ENCODE measurements at places on chromosomes 7 and 10.

DNA sequence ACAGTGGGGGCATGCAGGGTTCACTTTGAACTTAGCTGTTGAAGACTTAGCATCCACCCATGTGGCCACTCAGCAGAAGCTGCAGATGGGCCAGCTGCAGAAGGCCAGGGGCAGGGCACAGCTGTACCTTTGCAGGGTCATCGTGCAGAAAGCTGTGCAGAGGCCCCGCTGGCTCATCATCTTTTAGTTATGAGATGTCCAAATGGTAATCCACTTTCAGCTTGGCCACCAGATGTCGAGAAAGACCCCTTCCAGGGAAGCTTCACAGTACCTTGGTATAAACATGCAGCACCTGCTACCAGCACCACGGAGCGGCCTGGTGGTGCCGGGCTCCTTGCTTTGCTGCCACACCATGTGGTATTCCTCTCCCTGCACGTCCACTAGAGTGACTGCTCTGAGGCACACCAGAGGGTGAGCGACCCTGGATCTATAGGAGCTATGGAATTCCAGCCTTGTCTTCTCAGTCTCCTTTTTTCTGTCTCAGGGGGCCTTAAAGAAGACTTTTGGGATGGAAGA lies 74.2 kb upstream of the LAMB4 start:
- DNase-seq = no peak

DNA sequence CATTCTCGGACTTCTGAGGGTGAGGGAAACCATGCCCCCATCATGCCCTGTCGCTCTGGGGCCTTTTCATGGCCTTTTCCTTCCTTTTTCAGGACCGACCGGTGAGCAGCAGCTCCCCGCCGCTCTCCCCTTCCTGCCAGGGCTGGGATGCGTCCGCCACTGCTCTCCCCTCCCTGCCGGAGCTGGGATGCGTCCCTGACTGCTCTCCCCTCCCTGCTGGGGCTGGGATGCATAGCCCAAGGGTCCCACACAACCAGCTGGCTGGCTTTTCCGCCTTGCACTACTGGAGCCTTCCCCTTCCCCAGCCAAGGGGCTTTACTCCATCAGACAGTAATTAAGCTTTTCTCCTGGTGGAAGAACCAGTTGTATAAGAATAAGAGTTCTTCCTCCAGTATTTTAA lies 129.7 kb upstream of the COBL start:
- no peak for DNase-seq

DNA sequence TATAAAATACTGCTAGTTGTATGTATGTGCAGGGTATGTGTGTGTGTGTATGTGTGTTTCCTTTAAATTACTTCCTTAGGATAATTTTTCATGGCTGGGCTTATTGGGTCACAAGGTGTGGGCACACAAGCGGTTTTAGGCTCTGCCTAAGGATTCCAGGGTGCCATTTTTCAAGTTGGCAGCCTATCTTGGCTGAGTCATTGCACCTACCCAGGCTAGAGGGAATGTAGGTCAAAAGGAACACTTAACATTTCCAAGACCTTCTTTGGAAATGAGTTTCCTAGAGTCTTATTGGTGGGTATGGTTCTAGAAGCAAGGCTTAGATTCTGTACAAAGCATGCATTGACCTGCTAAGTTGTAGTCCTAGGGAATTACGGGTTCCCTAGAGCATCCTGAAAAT lies 642.1 kb downstream of the LRMDA start:
- no peak for DNase-seq

DNA sequence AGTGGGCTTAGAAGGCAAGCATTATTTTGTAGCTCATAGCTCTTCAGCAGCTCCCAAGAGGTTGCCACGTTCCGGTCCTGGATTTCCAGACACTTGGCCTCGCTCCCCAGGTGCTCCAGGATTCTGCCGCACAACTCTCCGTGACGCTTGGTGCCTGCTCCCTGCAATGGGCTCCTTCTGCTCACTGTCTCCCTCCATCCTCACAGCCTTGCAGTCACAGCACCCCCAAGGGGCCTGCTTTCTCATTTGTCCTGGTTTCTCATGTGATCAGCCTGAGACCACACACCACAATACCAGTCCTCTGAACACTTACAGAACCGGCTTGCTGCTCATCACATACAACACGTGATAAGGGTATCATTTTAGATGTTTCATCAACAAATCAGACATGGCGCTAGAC lies 9.8 kb downstream of the IGFBP3 start:
- no peak for DNase-seq

DNA sequence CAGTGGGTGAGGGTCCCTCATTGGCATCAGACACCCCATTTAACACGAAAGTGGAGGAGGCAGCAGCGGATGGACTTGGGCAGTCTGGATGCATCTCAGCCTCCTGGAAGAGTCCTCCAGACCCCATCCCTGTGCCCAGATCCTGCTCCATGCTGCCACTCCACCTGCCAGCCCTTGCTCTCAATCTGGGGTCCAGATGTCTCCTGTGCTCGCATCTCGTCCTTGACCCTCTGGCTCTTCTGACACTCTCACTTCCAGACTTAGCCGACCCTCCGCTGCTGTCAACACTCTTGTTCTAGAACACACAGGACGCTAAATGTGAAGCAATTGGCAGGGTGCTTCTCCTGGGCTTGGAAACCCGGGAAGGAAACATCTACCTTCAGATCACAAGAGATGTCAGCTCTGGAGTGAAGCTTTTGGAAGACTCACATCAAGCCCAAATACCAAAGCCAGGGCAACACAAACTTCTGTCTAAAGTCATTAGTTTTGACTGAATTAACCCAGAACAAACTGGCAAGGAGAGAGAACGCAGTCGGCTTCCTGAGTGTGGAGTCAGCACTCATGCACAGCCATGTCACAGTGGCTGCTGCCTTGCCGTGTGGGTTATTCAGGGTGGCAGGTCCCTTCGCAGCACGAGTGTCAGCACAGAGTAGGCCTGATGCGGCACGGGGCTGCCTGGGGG lies 379.1 kb downstream of the TCERG1L start:
- no peak for DNase-seq

DNA sequence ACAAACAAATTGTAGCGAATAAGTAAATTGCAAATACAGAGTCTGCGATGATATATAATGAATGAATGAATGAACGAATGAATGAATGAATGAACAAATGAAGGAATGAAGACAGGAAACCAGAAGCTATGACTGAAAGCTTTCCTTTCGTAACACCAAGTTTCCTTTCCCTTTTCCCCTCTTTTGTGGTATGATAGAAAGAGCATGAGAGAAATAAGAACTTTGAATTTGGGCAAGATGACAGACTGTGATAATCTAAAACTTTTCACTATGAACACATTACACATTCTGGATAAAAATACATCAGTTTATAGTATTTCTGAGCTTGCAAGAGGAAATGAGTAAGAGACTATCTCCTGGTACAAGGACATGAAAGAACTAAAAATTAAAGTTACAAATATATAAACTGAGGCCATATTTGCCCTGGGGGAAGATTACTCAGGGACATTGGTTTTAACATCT lies 8.4 kb upstream of the UCN3 start:
- no peak for DNase-seq

DNA sequence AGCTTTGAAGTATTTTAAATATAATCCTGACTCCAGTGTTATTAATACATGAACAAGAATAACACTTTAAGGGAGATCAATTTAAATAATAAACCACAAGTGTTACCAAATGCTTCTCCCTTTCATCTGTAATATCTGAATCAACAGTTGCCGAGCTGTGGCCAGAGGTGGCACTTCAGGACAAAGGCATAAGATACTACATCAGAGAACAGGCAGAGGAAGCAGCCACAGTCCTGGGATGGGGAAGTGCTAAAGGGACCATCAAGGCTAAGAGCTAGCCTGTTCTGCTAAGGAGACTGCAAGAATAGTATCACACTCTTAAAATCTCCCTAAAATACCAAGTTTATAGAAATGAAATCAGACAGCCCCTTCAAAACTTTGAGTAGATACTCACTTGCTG lies 378.2 kb upstream of the PRKCQ start:
- DNase-seq = no peak

- peak; percentile 15 for DNase-seq
Observed at GRCh38 chr10:113126229-113127201, 176.5 kb downstream of the TCF7L2 start.

DNA sequence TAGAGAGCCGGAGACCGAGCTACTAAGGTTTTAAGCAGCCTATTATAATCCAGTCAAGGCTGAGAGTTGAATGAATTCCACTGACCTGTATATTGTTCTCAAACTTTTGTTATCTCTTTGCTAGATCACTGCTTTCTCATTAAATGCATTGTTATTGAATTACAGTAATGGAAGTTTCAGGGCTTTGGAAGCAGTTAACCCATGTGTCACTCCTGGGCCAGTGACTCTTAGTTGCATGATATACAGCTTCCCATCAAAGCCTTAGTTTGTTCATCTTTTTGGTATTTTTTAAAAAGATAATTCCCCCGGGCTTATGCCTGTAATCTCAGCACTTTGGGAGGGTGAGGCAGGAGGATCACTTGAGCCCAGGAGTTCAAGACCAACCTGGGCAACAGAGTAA lies 55.4 kb upstream of the KIAA1217 start:
- DNase-seq = no peak

- DNase-seq = no peak
Observed at GRCh38 chr10:57983281-57983791, 284.4 kb downstream of the IPMK start.

DNA sequence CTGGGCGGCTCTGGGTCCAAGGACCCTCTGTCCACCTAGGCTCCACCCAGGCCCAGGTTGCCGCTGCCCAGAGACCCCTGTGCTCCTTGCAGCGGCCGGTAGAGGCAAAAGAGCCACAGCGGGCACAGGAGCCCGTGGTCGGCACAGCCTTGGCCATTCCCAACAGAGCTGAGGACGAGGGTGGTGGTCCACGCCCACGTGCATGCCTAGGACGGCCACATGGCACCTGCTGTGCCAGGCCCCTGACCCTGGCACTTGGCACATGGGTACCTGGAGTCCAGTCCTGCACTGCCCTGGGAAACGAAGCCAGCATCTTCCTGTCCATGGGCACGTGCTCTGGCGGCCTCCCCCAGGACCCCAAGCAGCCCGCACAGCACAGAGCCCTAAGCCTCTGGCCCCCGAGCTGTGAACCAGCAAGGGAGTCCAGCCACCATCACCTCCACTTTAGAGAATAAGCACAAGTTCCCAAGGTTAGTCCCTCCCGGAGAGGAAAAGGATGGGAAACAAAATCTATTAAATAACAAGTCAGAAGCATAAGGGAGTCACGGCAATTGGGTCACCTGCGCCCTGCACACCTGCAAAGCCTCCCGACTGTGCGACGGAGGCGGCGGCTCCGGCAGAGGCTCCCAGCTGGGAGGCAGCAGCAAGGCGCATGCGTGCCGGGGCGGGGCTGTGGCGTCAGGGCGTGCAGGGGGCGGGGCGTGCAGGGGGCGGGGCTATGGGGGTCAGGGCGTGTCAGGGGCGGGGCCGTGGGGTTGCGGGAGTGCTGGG lies 59.1 kb downstream of the STK32C start:
- no peak for DNase-seq

DNA sequence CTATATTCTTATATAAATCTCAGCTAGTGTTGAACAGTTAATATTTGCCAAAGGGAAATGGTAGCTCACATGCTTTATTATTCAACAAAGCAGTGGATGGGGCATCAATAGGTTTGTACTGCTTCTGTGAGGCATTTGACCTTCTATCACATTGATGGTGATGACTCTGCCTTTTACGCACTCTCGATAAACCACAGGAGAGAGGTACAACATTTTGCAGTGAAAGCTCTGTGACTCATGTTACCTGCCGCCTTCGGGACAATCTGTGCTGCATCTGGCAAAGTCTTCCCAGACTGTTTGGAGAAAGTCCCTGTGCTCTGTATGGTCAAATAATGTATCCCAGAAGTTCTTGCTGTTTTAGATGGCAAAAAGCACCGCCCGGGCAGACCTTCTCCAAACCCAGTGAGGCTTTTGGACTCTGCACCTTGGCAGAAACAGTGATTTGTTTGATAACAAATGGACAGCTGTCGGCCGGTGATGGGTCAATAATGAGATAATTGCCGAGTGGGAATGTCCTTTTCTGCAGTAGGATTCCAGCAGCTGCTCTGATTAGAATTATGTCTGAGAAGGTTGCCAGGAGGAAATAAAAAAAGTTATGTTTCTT lies 61.0 kb downstream of the PLPP4 start:
- no peak for DNase-seq

DNA sequence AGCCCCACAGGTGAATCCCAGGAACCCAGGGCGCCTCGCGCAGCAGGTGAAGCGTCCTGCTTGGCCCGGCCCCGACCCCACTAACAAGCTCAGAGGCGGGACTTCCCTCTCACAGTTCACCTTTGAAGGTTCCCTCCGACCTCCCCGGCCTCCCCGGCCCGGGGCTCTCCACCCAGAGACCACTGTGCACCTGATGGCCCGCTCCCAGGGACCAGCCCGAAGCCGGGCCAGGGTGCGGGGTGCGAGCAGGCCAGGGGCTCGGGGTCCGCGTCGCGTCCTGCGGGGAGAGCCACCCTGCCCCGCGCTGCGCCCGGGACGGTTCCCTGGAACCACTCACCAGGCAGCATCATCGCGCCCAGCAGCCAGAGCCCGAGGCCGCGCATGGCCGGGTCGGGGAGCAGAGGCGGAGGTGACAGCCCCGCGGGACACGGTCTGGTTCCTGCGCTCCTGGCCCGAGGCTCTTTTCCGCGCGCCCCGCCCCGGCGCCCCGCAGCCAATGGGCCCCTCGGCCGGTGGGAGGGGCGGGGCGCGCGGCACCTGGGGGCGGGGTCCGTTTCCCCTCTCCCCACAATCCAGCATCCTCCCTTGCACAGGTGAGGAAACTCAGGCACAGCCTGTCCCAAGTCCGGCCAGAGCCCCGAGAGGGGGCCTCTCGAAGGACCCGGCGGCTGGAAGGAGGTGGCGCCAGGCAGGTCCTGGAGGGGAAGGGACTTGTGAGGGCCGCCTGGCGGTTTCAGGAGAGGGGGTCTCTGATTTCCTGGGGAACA lies at the start of gene ADAM8:
Gene ADAM8, minus strand, starts transcription at position 434 of the 767 bp plus-strand sequence. Its CDS starts 51 bp downstream, at position 383.
- no peak for DNase-seq

GRCh38 chr10:62926407-62926806 lies 110.2 kb upstream of the EGR2 start:
- DNase-seq = peak; percentile 41

DNA sequence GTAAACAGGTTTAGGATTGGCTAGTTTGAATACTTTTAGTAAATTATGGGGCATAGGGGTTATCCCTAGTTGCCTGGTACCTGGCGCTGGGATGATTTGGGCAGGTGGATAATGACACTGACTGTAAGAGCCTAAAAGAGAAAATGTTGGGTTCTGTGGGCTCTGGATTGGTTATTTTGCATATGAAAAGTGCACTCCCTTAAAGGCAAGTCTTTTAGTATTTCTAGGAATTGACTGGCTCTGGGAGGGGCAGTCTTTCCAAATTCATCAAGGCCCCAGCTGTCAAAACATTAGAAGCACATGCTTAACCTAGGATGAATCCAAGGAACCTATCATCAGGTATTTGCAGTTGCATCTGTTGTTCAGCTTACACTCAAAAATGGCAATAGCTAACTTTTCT lies 454.6 kb upstream of the SORCS1 start:
- DNase-seq = no peak

DNA sequence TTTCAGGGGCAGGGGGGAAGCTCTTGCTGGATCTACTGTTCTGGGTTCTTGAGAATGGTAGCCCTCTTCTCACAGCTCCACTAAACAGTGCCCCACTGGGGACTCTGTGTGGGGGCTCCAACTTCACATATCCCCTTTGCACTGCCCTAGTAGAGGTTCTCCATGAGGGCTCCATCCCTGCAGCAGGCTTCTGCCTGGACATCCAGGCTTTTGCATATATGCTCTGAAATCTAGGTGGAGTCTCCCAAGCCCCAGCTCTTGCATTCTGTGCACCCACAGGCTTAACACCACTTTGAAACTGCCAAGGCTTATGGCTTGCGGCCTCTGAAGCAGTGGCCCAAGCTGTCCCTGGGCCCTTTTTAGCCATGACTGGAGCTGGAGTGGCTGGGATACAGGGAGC lies 150.7 kb downstream of the LRMDA start:
- no peak for DNase-seq

GRCh38 chr10:25641595-25641994 lies 292.4 kb upstream of the MYO3A start:
- no peak for DNase-seq

Data from HepG2 (cell line).